Esophagus squamous epithelium (tissue), 5 donors: ENCODE measurements at places on chromosomes 1 and 21.

DNA sequence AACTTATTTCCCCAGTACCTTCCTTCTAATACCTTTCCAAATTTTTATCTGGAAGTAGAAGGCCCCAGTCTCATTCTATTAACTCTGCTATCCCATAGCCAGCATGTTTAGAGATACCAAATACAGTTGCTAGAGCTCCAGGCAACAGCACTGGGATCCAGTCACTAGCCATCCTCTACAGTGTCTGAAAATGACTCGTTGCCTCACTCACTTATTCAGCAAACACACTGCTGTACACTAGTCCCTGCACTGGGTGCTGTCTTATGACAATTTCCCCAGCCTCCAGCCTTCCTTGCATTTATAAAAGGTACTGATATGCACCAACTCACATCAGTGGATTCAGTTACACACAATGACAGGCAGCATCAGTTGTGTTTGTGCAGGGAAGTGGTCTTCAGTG, 179.0 kb downstream of the DSCAM start:
- no peaks in the 10 kb centered on the region for H3K27me3 ChIP-seq
- DNase-seq = no peak
- H3K27ac ChIP-seq = no peak overlapping the region
- H3K4me3 ChIP-seq = no peak overlapping the region
- H3K36me3 ChIP-seq = no peaks in the 10 kb centered on the region
- no peaks in the 10 kb centered on the region for H3K4me1 ChIP-seq

DNA sequence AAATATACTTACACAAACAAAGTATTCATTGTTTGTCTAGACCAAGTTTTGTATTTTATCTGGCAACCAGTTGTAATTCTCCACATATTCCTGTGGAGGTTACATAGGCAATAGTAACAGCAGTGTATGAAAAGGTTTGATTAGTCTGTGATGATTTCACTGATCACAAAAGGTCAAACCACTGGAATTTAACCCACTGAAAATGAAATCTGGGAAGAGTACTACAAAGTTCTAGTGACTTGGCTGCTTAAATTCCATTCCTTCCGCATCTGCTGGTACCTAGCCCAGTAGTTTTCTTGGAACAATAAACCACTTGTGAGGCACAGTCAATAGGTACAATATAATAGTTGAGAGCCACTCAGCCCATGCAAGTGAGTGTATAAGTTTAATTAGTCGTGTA, 205.4 kb downstream of the NFIA start:
- H3K4me3 ChIP-seq = no peak overlapping the region
- no peak overlapping the region for H3K27ac ChIP-seq
- no peaks in the 10 kb centered on the region for H3K36me3 ChIP-seq

DNA sequence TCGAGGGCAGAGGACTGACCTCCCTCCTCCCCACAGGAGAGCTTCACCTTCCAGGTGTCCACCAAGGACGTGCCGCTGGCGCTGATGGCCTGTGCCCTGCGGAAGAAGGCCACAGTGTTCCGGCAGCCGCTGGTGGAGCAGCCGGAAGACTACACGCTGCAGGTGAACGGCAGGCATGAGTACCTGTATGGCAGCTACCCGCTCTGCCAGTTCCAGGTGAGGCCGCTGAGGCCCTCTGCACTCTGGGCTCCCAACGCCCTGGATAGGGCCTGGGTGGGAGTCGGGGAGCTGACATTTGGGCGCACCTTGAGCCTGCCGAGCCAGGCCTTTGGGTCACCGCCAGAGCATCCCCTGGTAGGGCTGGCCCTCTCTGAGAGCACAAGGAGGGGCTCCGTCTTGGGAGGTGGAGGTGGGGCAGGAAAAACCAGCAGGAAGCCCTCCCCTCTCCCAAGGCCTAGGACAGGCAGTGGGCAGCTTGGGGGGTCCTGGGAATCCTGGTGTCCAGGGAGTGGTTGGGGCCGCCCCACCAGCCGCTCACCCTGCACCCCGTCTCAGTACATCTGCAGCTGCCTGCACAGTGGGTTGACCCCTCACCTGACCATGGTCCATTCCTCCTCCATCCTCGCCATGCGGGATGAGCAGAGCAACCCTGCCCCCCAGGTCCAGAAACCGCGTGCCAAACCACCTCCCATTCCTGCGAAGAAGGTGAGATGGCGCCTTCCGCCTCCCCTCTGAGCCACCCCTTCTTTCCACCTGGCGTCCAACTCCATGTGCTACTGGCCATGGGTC, 65.1 kb downstream of the PIK3CD start:
- H3K4me3 ChIP-seq = no peak overlapping the region
- peaks cover 51% of the 10 kb centered on the region for H3K4me1 ChIP-seq
- DNase-seq = no peak

DNA sequence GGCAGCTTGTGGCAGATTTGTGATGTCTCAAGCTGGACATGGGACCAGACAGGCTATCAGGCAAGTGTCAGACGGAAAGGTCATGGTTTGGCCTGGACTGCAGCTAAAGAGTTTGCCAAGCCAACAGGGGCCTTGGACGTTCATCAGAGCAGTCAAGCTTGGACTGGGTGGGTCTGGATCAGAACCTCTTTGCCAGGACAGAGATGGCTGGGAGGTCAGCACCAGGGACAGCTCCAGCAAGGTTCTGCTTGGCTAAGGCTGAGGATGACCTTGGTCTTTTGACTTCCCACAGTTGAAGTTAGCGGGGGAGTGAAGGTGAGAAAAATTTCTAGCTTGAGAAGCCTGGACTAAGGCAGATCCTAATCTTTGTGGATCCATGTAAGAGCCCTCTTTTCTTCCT, 68.1 kb downstream of the GRIK3 start:
- no peaks in the 10 kb centered on the region for H3K36me3 ChIP-seq
- no peaks in the 10 kb centered on the region for H3K27me3 ChIP-seq
- H3K4me3 ChIP-seq = no peak overlapping the region
- H3K27ac ChIP-seq = no peak overlapping the region
- no peaks in the 10 kb centered on the region for H3K4me1 ChIP-seq

DNA sequence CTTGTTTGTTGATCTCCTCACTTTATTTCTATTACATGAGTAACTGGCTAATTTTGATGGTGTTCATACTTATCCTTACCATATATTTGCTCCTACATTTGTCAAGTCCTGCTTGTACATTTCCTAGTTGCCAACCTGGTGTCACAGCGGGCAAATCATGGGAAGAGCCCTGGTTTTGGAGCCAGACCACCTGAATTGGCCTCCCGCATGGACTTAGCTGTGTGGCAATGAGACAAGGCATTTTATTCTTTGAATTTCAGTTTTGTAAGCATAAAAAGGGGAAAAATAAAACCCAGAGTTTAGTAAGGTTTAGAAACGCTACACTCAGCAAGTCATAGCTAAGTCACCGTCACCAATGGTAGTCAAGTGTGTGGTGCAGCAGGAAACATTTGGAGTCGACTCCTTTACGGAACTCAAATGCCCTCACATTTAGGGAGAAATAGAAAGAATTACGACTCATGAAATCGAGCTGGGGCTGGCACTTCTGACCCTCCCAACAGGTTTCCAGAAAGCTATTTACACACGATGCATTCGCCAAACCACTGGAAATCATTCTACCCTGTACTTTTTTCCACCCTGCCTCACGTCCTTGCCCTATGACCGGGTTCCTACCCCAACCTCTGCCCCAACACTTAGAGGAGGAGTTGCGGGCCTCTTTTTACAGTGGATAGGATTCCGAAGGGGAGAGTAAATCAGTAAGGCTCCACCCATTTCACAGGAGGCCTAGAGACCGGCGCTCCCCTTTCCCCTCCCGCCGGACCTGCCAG, 492 bp upstream of the PGM1 start:
- H3K27me3 ChIP-seq = no peaks in the 10 kb centered on the region
- peaks cover 36% of the 10 kb centered on the region for H3K4me1 ChIP-seq
- peak overlapping the region; percentile 97 for H3K27ac ChIP-seq

- no peaks in the 10 kb centered on the region for H3K36me3 ChIP-seq
- no peak overlapping the region for H3K4me3 ChIP-seq
- H3K27ac ChIP-seq = peak overlapping the region; percentile 59
- no peaks in the 10 kb centered on the region for H3K27me3 ChIP-seq
- no peak for DNase-seq
Observed at GRCh38 chr1:41618066-41618825, 133.8 kb upstream of the EDN2 start.
